Urinary bladder (tissue), 4 donors: ENCODE measurements at places on chromosomes 2 and 18. TPM values are rescaled to one million over a fixed set of nuclear protein-coding genes. Genes with fewer than 3 reads are reported as not detected.

DNA sequence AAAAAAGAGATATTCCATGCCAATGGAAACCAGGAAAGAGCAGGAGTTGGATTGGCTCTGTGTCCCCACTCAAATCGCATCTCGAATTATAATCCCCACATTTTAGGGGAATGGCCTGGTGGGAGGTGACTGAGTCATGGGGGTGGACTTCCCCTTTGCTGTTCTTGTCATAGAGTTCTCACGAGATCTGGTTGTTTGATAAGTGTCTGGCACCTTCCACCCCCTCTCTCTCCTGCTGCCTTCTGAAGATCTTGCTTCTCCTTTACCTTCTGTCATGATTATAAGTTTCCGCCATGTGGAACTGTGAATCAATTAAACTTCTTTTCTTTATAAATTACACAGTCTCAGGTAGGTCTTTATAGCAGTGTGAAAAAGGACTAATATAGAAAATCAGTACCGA lies 355.6 kb downstream of the NBAS start:
- no peak for DNase-seq

- DNase-seq = no peak
Observed at GRCh38 chr2:203928849-203929248, 7.7 kb upstream of the ICOS start.

DNA sequence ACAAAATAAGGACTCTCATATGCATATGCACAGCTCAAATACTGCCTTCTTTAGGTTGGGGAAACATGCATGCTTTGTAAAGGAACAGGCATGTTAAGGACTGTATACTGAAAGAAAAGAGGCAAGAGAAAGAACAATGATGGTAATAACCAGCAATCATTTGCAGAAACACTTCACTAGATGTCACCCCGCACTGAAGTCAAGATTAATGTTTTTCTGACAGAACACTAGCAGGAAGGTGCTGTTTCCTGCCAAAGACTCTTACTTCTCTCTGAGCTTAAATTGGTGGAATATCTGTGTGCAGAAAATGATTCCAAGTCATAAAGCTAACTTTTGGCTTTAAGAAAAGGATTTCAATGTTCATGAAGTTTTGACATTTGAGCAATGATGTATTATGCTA lies 19.3 kb upstream of the CSRNP3 start:
- DNase-seq = no peak

DNA sequence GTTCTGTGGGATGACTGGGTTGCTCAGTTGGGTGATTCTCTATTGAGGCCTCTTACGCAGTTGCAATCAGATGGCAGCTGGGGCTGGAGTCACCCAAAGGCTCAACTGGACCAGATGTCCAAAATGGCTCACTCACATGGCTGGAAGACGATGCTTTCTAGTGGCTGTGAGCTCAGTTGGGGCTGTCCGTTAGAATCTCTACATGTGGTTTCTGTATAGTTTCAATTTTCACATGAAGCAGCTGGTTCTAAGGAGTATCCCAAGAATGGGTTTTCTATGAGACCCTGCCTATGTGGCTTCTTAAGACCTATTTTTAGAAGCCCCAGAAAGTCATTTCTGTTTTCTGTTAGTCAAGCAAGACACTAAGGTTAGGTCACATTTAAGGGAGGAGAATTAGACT lies 4.4 kb downstream of the XRCC5 start:
- no peak for DNase-seq

DNA sequence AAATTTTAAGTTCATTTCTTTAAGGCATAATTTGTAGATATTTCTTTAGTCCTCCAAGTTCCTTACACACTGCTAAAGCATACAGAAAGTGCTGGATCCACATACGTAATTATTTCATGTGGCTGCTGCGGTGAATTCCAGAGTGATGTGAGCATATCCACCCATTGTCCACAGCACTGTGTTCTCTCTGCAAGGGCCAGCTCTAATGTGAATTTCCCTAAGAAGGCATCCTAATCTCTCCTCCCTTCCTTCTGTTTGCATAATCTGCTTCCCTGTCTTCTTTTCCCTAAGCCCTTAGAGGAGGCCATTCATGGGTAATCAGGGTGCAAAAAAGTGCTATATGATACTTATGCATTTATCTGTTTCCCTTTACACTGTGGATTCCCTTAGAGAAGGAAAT lies 57.2 kb downstream of the COBLL1 start:
- DNase-seq = no peak

Gene SERPINB11
- 3.5 TPM for total RNA-seq

Gene PLGLB1
- 8.8 TPM for total RNA-seq

Gene MBD1
- 39.9 TPM for total RNA-seq

Gene CDH19
- total RNA-seq = 18.3 TPM
